Activated CD4-positive, CD25-positive, alpha-beta regulatory T cell (primary cell): ENCODE measurements at places on chromosomes 5 and 9.

- no peak for DNase-seq
Observed at GRCh38 chr5:171946000-171946781, 60.2 kb downstream of the FBXW11 start.

- no peak for DNase-seq
Observed at GRCh38 chr5:174717826-174718455, 6.4 kb upstream of the MSX2 start.

DNA sequence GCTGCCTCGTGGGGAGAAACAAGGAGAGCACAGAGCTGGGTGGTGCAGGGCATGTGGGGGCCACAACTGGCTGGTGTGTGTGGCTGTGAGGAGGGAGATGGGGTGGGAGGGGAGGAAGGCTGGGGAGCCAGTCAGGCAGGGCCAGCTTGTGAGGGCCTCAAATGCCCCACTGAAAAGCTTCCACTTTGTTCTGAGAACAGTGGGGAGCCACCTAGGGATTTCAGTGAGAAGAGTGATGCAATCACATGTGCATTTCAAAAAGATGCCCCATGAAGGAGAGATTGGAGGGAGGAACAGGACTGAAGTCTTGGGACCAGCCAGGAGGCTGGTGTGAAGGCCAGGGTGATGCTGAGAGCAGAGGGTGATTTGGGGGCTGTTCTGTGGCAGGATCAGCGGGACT, 1.3 kb downstream of the OR13J1 start:
- no peak for DNase-seq

DNA sequence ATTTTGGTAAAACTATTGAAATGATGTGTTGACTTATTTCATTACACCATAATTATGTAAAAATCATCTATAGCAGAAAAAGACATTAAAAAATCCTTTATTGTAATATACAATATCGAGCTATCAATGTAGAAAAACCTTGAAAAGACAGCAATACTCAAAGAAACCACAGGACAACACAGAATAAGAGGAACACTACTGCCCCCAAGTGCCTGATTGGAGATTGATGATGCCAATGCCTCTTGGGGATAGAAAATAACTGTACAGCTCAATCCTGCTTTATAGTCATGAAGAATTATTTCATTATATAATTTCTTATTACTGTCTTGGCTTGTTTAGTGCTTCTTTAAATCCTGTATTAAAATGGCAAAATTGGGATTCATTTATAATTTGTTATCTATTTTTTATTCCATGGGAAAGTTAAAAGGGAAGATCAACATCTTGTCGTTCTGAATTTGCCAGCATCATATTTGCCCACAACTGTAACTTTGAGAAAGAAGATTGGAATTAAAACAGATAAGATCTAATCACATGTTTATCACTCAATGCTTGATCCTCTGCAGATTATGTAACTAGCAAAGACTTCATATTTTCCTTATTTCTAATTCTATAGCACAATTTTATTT, 337.5 kb downstream of the CDH9 start:
- no peak for DNase-seq

DNA sequence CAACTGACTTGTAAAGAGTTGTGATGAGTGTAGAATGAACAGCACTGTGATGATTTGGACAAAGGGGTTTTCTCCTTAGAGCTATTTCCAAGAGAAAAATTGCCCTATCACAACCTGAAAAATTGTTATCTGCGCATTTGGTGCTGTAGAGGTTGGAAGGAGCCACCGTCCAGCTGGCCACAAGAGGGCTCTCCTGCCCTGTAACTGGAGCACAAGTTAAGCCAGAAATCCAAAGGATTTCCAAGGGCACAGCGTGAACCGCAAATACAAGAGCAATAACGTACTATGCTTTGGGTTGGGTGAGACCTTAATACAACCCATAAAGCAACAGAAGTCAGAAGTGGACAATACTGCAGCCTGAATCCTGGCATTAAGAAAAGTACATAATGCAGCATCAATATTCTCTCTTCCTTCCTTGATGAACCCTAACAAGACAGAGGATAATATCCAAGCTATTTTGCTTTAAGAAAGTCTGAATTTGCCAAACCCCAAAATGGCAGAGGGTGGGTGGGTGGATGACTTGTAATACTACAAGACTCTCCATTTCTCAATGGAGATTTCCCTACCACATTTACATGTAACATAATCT, 56.8 kb upstream of the SMIM32 start:
- no peak for DNase-seq

DNA sequence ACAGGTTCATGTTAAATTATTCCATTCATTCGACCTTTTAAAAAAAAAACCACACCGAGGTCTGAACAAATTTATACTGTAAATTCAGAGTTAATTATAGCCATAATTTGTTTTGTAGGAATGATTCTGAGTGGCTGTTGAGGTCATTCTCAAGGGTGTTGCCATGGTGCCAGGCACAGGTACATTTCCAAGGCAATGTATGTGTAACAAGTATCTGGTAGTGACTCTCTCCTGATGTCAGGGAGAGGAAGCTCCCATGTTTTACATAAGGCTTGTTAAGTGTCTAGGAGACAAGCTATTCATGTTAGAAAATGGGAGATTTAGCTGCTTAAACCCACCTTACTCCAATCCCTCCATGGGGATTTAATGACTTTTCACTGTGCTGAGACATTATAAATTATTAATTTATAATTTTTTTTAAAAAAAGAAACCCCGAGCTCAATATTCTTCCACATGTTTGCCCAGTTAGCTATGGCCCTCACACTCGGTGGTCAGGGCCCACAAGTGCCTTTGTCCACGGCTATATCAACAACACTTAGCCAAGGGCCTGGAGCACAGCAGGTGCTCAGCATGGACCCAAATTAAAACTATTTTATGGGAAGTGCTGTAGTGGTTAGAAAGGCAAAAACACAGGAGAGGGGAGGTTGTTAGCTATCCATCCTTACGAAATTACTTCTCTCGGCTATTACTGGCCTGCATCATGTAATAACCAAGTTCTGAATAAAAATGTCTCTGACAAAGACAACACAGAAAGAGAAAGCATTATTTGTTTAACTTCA, 154.6 kb upstream of the GNA14 start:
- DNase-seq: no peak

- DNase-seq: peak; percentile 30
Observed at GRCh38 chr9:34403554-34404380, 27.1 kb upstream of the MYORG start.

GRCh38 chr5:37557734-37558293, 178.7 kb downstream of the WDR70 start:
- DNase-seq: no peak
